ENCODE measurements at places on chromosomes 13 and 19.

GRCh38 chr13:99375738-99376080 lies 68.5 kb upstream of the GPR183 start:
- no peak for DNase-seq

DNA sequence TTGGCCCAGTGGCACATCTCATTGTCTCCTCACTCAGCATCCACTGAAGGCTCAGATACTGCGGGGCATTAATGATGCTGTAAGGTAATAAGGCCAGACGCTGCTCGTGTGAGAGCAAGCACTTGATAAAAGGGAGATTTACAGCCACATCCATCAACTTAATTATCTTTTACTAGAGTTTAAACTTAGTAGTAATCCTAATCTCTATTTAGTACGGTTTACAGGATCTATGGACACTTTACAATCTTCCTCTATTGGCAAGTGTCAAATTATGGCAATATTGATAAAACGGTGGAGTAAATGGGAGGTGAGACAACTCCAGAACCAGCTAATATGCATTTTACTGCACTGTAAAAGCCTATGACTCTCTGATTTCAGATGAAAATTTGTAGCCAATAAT lies 192.7 kb upstream of the GPR12 start:
- DNase-seq, result no peak

GRCh38 chr13:46951516-46951915 lies 54.7 kb upstream of the HTR2A start:
- no peak for DNase-seq

GRCh38 chr13:41568972-41569351 lies 111.6 kb downstream of the RGCC start:
- DNase-seq, result no peak

GRCh38 chr13:88601949-88602348 lies 930.8 kb downstream of the SLITRK5 start:
- DNase-seq, result no peak

DNA sequence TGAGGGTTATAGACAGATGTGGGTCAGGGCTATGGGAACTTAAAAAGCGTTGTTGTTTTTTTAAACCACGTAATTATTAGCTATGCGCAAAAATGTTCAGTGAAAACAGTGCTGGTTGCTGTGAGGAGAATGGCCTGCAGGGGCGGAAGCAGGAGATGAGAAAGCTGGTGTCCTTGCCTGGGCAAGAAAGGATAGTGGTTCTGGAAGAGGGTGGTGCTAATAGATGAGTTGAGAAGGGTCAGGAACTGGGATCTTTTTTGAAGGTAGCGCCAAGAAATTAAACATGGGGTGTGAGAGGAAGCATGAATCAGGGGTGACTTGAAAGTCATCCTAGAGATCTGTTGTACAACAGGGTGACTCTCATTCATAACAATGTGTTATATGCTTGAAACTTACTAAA lies 4.8 kb upstream of the SMG9 start:
- DNase-seq, result no peak

- DNase-seq, result no peak
These were observed 959.9 kb downstream of the DIAPH3 start for GRCh38 chr13:59203855-59204254.

DNA sequence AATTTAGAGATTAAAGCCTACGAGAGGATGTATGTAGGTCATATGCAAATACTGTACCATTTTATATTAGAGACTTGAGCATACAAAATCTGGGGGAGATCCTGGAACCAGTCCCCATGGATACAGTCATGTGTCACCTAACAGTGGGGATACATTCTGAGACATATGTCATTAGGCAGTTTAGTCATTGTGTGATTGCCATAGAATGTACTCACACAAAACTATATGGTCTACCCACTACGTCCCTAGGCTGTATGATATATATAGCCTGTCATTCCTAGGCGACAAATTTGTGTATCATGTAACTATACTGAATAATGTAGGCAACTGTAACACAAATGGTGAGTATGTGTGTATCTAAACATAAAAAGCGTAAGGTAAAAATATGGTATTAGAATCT lies 62.8 kb downstream of the WDFY2 start:
- no peak for DNase-seq

GRCh38 chr19:2756921-2757881 lies 17.4 kb upstream of the SLC39A3 start:
- DNase-seq, result no peak

- DNase-seq, result no peak
These were observed 162.5 kb downstream of the KCTD12 start for GRCh38 chr13:76723551-76724232.

DNA sequence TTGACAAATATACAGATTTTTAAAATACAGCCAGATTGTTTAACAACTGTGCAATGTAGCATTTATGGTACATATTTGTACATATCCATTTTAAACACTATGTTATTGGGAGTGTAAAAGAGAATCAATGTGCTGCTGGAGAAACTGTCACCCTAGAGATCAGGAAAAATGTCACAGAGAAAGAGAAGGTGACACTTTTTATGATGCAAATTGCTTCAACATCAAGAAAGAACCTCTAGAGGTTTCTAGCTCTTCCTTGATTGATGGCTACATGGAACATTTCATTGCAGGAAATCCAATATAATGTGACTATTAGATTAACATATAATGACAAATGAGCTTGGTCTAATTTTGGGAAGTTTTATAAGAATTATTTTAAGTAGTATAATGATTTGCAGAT lies 1491.2 kb upstream of the PCDH20 start:
- DNase-seq, result no peak

GRCh38 chr19:35462476-35462953 lies 14.5 kb downstream of the FFAR2 start:
- no peak for DNase-seq

DNA sequence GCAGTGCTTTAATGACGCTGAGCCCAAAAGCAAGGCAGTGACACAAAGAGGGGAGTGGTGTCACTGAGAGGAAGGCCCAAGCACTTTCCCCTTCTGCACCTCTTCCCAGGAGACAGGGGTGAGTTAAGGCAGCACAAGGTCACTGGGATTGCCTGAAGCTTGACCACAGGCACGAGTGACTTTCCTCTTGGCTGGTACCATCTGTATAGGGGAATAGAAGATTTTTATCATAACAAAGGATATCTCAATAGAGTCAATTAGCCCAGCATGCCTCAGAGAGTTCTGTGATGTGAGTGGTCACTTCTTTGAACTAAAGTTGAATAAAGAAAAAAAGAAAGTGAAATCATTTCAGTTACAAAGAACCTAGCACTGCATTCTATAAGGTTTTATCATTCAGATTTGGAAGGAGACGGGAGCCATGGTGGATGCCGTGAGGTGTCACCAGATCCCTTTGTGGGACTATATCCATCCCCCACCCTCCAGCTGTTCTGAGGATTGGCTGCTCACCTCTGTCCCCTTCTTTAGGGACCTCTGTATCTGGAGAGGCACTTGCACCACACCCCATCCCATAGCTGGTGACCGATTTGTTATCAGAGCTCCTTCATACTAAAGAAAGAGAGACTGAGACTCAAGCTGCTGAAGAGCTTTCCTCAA lies 291.2 kb downstream of the DCT start:
- no peak for DNase-seq

DNA sequence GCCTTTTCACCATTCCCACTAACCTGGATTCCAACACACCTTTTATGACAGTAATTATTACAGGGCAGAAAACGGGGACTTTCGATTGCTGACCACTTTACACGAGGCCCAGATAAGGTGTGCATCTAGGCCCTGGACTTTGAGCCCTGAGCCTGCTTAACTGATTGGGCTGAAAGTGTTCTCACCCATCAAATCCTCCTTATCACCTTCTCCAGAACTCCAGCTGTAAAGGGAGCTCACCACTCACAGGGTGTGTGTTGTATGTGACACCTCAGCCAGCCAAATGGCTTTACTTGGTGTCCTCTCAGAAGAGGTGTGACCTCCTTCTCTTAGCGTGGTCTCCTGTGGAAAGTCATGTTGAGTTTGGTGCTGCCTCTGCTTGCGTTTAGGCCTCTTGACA lies 36.5 kb downstream of the SIPA1L3 start:
- no peak for DNase-seq

GRCh38 chr19:30227661-30228112 lies 144.5 kb upstream of the ZNF536 start:
- DNase-seq, result peak; percentile 87

- no peak for DNase-seq
These were observed 3.8 kb upstream of the CASP14 start for GRCh38 chr19:15045506-15045905.

- no peak for DNase-seq
These were observed 43.5 kb downstream of the NEK5 start for GRCh38 chr13:52085421-52085820.

DNA sequence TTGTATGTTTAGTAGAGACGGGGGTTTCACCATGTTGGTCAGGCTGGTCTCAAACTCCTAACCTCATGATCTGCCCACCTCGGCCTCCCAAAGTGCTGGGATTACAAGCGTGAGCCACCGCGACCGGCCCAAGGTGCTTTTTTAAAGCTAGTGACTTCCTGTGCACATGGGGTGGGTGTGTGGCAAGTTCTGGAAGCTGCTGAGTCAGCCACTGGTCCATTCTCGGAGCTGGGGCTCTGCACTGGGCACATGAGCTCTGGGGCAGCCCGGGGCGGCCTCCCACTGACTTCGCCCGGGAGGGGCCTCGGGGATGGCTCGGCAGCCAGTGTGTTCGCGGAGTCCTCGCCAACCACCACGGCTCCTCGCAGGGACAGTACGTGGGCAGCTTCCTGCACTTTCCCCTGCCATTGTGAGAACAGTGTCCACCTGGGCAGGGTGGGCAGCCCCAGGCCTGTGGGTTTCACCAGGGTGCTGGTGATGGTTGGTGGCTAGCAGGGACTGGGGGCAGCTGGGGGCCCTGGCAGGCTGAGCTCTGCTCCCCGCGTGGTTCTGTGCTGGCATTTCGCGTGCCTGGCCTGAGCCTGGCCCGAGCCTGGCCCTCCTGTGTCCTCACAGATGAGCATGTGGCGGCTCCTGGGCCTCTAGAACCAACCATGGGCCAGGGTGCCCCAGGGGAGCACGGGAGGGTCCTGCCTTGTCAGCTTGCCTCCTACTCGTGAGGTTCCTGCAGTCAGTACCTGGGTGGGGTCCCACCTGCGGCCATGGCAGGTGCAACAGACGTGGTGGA lies 12.2 kb downstream of the CBARP start:
- DNase-seq, result no peak

- no peak for DNase-seq
These were observed 12.2 kb upstream of the SPACA7 start for GRCh38 chr13:112363867-112364528.

GRCh38 chr13:45373162-45373547 lies 32.2 kb upstream of the TPT1 start:
- no peak for DNase-seq

DNA sequence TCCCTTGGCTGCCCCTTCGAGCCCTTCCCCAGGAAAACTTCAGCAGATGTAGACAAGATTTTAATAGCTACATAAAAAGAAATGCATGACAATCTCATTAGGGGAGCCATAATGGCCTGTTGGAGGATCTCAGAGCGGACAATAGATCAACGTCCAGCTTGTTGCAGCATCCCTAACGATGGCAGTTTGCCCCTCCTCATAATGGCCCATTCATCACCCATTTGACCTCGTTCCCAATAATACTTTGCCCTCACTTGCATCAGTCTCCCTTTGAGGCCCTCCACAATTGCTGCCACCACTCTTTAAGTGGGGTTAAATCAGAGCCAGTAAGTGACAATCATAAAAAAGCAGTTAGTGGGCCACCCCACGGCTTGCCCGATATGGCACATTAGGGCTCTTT lies 84.7 kb upstream of the PCDH8 start:
- no peak for DNase-seq

- DNase-seq, result no peak
These were observed 18.7 kb downstream of the PAF1 start for GRCh38 chr19:39372047-39372802.

DNA sequence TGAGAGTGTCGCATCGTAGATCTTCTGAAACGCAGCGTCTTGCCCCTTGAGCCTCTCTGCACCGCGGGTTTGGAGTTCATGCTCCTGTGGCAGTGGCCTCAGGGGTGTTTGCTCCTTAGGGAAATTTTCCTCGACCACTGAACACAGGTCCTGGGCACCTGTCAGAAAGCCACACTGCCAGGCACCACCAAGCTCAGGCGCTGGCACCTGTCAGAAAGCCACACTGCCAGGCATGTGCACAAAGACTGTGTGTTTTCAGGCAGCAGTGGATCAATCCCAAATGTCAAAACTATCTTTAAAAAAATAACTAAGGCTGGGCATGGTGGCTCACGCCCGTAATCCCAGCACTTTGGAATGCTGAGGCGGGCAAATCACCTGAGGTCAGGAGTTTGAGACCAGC lies 87.1 kb downstream of the ATP11A start:
- peak; percentile 11 for DNase-seq

Data from SK-N-SH (cell line).